COLO829 (cell line): ENCODE measurements at places on chromosomes 16 and 17.

DNA sequence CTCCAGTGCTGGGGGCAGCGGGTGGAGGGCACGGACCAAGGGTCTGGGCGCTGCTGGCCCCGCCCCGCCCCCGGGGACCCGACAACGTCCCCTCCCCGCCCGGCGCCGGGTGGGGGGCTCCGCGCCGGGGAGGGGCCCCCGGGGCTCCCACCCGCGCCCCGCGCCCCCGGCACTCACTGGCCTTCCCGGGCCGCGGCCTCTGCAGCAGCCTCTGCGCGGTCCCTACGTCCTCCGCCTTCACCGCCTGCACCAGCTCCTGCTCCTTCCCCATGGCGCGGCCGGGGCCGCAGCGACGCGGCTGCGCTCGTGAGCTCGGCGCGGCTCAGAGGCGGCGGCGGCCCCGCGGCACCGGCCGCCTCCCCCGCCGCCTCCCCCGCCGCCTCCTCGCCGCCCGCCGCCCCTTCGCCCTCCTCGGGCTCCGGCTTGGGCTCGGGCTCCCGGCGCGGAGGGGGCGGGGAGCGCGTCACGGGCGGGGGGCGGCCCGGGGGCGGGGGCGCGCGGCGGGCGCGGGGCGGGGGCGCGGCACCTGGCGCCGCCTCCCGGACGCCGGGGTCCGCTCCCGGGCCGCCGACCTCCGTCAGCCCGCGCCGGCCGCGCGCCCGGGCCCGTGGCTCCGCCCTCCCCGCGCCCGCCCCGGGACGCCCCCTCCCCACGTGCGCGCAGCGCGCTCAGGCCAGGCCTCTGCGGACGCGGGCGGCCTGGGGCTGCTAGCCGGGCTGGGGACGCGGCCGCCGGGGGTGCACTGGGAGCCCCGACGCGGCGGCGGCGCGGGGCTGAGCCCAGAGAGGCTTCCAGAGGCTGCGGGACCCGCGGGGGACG, at the start of gene CASKIN1:
CASKIN1 (minus strand) TSS at position 444 of the 819 bp plus-strand sequence; CDS start at position 271, 173 bp downstream.
- DNase-seq = no peak

DNA sequence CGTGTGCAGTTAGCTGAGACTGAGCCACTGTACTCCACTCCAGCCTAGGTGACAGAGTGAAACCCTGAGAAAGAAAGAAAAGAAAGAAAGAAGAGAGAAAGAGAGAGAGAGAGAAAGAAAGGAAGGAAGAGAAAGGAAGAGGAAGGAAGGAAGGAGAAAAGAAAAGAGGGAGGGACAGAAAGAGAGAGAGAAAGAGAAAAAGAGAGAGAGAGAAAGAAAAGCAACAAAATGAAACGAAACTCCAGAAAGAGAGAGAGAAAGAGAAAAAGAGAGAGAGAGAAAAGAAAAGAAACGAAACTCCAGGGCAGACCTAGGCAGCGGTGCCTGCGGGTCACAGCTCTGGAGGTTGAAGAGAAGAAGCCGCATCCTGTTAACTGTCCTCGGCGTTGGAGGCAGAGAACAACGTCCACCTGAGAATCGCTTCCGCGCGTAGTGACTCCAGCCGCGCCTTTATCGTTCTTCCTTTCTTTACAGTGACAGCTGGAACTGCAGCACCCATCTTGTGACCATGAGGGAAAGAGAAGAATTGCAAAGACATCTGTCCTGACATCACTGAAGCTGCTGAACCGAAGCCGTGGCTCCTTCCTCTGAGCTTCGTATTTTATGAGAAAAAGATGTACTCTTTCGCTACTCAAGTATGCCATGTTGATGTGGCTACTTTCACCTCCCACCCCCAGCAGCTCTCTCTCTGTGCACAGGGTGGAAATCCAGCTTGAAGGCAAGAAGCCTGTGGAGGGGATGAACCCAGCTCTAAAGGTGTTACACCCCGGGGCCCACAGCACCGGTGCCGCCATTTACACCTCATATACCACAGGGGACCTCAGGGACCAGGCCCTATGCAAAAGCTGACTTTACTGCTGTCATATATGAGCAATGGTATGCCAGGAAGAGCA, 56.9 kb upstream of the DOC2B start:
- DNase-seq = no peak

DNA sequence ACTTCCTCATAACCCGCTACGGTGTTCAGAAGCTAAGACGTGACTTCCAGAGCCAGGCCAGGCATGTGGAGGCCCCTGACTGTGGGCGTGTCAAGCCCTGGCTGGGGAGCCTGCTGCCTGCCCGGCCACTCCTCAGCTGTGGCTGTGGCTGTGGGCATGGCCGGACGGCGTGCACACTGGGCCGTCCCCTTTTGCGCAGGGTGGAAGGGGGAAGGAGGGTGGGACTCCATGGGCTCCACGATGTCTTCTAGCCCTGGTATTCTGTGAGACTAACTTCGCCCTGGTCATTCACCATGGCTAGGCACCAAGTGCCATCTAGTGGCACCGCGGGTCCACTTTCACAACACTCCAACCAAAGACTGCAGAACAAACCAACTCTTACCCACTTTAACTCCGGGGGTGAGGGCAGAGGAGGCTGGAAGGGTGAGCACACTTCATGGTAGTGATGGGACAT, 67.9 kb downstream of the N4BP1 start:
- peak; percentile 48 for DNase-seq

DNA sequence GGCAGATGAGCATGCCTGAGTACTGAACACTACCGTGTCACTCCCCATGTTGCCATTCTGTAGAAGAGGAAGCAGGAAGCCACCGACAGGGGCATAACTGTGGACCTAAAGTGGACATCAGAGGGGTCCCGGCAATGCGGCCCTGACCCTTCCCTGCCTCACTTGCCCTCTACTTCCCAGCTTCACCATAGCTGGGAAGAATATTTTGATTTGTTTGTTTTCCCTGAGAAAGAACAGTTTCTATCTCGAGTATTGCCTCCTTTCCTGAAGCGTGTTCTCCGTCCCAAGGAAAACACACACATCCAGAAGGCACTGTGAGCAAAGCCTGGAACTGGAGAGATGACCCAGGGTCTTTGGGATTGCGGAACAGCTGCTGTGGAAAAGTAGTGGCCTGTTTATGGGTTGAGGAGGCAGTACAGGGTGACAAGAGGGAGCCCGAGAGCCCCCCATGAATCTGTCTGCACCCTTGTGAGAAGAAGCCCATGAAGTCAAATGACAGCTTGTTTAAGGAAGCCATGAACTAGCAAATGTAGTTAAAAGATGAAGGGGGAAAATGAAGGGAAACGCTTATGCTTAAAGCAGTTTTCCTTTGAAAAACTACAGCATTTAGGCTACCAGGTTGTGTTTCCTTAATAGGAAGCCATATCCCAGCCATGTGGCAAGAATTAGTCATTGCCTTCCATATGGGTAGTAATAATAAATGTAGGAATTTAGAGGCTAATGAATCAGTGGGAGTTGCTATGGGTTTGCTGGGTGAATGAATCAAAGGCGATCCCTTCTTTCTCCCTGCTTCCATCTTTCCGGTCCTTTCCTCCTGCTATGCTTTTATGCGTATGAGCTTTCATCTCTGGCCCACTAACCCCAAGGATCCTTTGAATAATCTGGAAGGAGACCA, 90.0 kb upstream of the TBX2 start:
- DNase-seq = peak; percentile 57

DNA sequence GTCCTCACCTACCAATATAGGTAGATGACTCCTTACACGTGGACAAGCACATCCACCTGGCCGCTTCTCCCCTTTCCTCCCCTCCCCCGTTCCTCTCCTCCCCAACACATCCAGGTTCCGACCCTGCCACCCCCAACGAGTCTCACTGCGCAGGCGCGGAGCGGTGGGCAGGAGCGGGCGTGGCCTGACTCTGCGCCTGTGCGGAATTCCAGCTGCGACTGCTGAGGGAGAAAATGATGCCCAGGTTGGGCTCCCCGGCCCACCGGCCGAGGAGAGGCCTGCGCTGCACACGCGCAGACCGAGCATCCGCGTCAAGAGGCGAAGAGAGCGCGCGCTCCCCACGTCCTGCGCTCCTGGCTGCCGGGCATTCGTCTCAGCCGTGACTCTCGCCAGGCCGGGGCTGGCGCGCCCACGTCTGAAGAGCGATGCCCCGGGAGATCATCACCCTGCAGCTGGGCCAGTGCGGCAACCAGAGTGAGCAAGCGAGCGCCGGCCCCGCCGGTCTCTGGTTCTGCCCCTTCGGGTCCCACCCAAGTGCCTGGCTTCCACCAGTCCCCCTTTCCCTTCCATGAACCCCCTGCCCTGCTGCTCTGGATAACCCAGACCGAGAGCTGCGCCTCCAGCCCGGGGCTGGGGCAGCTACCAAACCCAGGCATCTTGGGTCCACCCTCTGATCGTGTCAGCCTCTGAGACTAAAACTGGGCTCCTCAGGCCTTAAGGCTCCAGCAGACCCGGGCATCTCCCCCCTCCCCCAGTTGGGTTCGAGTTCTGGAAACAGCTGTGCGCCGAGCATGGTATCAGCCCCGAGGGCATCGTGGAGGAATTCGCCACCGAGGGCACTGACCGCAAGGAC, at the start of gene TUBG2:
TUBG2 (plus strand) TSS at position 206 of the 853 bp plus-strand sequence; CDS start at position 426, 220 bp downstream.
- peak; percentile 99 for DNase-seq

GRCh38 chr16:19860166-19861041, 24.2 kb downstream of the GPRC5B start:
- no peak for DNase-seq

- DNase-seq = no peak
These were observed 79.4 kb upstream of the CDYL2 start for GRCh38 chr16:80883816-80884215.

- DNase-seq = no peak
These were observed 196.3 kb upstream of the CDH11 start for GRCh38 chr16:65318138-65318537.

- no peak for DNase-seq
These were observed 829 bp downstream of the GCGR start for GRCh38 chr17:81804559-81805399.

DNA sequence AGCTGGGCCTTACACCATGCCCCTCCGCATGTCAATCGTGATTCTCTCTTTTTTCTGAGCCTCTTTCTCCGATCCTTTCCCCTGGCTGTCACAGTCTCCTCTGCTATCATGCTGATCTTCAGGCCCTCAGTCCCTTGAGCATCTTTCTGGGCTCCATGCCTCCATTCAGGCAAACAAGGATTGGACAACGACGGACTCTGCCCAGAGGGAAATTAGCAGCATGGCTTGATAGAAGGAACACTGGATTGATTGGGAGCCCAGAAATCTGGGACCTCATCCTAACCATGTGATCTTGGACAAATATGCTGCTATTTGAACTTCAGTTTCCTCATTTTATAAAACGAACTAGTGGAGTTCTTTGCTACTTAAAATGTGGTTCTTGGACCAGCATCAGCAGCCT, 19.6 kb upstream of the PHF12 start:
- DNase-seq = no peak

- DNase-seq = no peak
These were observed 27.5 kb upstream of the MTSS2 start for GRCh38 chr16:70713342-70713741.

DNA sequence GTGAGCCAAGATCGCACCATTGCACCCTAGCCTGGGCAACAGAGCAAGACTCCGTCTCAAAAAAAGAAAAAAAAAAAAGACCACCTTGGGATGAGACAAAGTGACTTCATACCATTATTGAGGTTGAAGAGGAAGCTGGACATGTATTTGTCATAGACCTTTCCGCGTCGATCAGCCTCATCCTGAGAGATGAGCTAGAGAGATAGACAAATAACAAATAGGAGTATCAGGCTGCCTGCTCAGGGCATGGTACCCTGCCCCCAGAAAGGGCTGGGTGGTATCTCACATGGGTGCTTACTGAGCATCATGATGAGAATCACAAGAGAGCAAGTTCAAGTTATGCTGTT, 22.1 kb downstream of the CNTNAP1 start:
- no peak for DNase-seq

DNA sequence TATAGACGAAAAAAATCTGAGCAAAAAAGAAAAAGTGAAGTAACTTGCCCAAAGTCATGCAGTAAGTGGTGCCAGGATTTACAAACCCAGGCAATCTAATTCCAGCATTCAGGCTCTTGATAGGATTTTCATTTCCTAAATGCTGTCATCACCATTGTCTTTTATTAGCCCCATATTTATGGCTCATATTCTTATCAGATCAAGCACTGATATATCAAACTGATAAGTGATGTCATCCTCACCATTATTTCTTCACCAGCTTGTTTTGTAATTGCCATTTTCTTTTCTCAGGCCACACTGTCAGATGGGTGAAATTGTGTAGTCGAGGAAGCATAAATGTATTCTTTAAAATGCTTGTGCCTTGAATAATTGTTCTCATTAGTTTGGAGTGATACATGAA, 1.3 kb downstream of the RAD51C start:
- DNase-seq = no peak

DNA sequence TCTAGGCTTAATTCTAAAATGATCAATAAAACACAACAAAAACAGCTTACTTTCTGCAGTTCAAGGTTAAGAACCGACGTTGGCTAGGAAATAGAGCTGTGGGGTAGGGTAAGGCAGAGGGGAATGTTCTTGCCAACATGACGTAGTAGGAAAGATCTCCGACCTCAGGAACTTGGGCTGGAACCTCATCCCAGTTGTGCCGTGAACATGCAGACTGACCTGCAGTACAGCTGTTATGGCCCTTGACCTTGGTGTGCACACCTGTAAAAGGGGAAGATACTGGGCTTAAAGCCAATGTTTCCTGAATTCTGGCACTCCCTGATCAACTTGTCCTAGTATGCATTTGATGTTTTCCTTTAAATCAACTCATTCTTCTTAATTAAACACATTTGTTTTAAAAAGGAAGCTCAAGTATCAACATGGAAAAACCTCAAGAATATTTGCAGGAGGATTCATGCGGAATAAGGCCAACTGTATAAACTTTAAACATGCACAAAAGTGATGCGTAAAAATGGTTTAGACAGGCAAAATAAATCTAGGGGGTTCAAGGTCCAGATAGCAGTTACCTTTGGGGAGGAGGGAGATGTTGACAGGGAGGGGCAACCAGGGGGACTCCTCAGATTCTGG, 14.2 kb upstream of the SLC6A2 start:
- no peak for DNase-seq

- DNase-seq = no peak
These were observed 17.0 kb upstream of the LHX1 start for GRCh38 chr17:36920032-36921005.

- DNase-seq = no peak
These were observed 11.6 kb upstream of the STRADA start for GRCh38 chr17:63753215-63753614.

- no peak for DNase-seq
These were observed 4.4 kb upstream of the SP2 start for GRCh38 chr17:47891545-47892088.

DNA sequence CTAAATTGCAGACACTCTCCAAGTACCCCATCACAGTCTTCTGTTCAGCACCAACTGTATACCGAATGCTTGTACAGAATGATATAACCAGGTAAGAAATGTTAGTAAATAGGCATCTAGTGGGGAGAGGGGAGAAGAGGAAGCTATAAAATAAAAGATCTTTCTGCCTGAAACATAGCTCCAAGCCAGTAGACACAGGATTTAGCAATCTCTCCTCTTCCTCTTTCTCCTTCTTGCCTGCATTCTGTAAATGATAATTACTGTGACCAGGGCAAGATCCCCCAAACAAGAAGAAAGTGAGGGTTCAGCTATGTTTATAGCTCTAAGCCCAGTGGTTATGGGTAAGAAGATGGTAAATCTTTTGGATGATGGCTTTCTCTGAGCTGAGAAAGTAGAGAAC, 17.9 kb downstream of the ACSM3 start:
- DNase-seq = no peak

GRCh38 chr17:80181431-80181830, 11.6 kb downstream of the CARD14 start:
- no peak for DNase-seq
